8988T (cell line): ENCODE measurements at places on chromosomes 4 and X.

DNA sequence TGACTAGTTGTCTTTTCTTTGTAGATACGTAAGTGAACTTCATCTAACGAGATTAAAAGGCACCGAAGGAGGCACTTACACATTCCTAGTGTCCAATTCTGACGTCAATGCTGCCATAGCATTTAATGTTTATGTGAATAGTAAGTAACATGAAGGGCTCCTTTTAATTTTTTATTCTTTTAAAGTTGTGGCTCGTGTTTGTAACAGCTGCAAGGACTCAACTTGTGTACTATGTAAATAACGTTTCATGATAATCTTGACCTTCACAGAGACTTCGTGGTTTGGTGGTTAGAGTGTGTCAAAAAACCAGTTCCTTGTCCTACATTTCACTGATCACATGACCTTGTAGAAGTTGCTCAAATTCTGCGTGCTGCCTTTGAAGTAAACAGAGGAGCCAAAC is 51.6 kb downstream of the KIT start:
- no peak for DNase-seq

DNA sequence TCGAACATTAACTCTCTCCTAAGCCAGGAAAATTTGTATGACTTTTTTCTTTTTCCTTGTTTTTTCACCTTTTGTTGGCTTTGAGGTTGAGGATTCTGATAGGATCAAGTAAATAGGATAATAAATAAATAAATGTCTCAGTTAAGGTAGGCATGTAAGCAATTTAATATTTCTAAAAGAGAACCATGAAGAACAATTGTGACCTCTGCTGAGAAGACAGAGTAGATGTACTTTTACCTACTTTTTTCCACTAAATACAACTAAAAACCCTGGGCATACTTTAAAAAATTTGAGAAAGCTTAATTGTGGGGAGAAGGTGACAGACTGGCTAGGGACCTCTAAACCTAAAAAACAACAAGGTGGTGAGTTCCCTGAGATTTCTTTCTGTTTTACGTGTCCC is 31.6 kb upstream of the CLNK start:
- DNase-seq = no peak

DNA sequence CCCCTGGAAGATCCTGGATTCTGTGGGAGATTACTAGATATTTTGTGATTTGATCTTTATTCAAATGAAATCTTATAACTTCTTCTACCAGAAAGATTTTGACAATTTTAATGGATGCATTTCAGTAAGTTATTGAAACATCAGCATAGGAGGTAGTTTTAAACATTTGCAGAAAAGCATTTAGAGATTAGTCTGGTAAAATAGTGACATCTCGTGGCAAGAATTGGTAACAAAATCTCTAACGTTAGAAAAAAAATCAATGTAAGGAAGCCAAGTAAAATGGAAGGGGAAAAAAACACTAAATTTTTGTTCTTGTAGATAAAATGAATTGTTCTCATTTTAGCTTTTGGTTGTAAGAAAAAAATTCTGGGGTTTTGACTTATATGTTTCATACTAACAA is 73.3 kb downstream of the TASL start:
- no peak for DNase-seq

GRCh38 chr4:76726176-76726575 is 171.8 kb downstream of the SOWAHB start:
- no peak for DNase-seq

- DNase-seq = no peak
These were observed 115.5 kb downstream of the DCTD start for GRCh38 chr4:182801636-182802035.

GRCh38 chr4:40192114-40193015 is 4.5 kb upstream of the RHOH start:
- no peak for DNase-seq

DNA sequence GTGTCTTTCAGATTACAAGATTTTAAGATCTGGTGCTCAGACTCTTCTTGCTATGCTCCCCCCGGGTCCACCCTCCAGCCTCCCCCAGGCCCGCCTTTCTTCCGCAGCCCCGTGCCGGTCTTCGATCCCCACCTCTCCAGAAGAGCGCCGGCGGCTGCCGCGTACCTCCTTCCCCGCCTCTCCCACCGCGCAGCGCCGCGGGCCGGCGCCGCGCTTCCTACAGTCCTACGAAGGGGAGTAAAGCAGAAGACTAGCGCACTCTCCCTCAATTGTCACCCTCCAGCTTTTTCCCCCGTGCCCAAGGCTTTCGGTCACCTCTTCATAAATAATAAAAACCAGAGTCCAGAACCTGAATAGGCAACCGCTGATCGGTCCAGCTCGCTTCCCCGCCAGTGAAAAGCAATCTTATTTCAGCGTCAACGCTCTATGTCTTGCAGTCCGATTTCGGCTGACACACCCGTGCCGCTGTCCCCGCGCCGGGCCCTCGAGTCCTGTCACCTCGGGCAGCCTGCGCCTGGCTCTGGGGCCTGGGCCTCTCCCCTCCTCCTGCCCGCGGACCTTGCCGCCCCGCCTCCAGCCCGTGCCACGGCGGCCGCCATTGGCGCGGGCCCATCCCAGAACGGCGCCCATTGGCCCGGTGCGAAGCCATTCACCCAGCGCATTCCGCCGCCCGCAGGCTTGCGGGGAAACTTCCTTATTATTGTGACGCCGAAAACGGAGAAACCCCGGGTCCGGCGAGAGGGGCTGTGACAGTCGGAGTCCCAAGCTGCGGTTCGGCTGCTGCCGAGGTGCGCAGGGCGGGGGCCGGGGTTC is at the start of gene HERC3:
Gene HERC3 (plus strand): TSS at position 694 of the 813 bp plus-strand sequence. CDS start 13,344 bp downstream, outside the sequence.
- DNase-seq = peak; percentile 64

GRCh38 chrX:65745427-65745826 is 78.0 kb downstream of the MSN start:
- DNase-seq = no peak

- peak; percentile 25 for DNase-seq
These were observed 664 bp downstream of the PRSS12 start for GRCh38 chr4:118351851-118352827.

- no peak for DNase-seq
These were observed 230.1 kb upstream of the ARSJ start for GRCh38 chr4:114209584-114209983.

DNA sequence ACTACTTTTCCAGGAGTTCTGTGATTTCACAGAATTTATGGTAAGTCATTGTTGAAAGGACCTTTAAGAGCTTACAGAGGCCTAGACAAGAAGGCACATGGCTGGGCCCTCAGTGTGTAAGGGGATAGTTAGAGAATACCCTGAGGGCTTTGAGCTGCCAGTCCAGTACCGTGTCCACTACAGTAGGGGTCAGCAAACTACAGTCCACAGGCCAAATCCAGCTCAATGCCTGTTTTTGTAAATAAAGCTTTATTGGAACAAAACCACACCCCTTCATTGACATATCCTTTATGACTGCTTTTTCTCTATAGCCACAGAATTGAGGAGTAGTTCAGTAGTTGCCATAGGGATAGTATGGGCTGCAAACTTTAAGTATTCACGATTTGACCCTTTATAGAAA is 176.2 kb downstream of the MID1 start:
- DNase-seq = no peak

DNA sequence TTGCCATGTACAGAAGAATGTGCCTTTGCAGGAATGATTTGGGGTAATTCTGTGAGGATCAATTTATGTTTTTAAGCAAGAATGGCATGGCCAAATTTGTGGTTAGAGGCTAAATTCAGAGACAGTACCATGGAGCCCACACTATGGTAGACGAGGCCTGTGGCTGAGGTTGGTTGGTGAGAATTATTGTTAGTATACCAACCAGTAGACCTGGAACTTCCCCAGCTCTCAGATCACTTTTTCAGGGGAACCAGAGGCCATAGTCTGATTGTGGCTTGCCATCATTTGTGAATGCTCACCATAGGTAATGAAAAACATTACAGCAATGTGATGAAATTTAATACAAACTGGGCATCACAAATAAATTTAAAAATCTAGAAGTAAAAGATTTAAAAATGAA is 56.3 kb downstream of the SHISA3 start:
- no peak for DNase-seq

- DNase-seq = no peak
These were observed 269.9 kb downstream of the OPHN1 start for GRCh38 chrX:68163441-68163840.

GRCh38 chrX:121407627-121408026 is 360.2 kb downstream of the GLUD2 start:
- DNase-seq = no peak

DNA sequence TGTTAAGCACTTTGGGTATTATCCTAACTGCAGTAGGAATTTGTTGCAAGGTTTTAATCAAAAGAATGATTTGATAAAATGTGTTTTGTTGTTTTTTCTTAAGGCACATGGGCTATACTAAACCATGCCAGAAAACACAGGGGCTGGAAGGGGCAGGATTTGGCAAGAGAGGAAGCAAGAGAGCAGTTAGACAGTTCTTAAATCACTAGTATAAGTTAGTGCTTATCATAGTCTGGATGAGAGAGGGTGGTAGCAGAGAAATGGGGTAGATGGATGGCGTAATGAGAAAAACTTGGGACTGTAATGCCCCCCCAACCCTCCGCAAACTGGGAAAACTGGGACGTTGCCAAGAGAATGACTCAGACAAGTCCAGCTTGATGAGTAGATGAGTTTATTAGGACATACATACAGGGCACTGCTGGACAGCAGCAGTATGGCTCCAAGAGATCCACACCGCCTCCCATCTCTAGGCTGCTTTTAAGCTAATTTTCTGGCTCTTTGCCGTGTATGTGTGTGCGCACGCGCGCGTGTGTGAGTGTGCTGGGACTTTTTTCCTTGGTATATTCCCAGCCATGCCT is 151.5 kb downstream of the PDLIM5 start:
- no peak for DNase-seq

DNA sequence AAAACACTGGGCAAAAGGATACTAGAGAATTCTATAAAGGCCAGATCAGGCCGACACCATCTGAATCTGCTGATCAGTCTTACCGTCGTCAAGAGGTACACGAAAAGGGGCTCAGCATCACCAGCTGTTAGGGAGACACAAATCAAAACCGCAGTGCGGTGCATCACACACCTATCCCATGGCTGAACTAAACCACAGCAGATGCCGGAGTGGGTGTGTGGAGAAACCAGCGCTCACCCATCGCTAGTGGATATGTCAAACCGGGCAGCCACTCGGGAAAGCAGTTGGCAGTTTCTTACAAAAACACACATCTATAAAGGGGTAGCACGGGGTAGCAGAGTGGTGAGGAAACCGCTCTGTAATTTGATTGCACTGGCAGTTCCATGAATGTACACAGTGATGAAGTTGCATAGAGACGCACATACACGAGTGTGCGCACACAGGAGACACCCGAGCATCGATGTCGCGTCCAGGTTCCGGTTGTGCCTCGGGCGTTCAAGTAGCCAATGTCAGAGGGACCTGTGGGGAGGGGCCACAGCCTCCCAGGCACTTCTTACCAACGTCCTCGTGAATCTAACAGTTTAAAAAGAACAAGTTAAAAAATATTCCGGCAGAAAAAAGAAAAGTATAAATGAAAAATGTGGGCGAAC is 23.1 kb upstream of the CCNQ start:
- DNase-seq = no peak

DNA sequence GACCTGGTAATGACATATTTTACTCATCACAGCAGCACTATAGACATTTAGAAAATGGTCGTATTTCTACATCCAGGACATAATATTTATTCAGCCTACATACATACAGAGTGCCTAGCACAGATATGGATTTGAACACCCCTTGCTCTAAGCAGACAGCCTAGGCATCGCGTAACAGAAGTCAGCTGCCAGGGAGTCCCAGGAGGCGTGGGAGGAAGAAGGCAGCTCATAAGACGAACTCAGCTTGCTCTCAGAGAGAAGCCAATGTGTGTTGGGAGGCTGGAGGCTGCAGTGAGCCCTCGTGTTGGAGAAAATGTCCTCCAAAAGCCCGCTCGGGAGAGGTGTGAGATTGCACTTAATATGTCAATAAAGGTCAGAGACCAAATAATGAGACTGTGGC is 131.6 kb downstream of the BCOR start:
- DNase-seq = no peak

DNA sequence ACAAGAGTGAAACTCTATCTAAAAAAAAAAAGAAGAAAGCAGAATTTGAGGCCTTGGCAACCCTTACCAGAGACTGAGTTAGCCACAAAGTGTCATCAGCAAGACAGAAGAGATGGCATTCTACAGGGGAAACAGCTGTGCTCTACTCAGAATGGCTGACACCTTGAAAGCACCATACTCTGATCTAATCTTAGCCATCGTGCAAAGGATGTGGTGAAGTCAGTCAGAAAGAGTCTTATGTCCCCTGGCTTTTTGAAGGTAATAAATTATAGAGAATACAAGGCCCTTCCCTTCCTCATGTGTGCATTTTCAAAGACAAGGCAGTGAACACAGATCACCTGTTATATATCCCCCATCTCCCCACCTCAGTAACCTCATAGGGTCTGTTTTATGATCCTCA is 13.2 kb downstream of the CLNK start:
- DNase-seq = no peak

DNA sequence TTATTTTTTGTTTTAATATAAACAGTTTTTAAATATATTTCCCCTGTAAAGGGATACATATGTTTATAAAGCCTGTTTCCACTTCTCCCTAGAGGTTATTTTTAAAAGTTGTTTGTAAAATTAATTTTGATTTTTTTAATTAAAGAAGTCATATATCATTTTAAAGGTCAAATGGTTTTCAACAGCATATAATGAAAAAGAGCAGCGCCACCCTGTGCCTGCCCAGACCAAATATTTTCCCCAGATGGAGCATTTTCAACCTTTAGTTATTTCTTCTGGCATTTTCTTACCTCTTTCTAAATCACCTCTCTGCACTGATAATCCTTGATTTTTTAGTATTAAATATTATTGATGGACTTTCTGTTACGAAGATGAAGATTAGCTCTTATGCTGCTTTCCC is 21.0 kb downstream of the MSX1 start:
- no peak for DNase-seq

- no peak for DNase-seq
These were observed 1088.8 kb downstream of the ADGRL3 start for GRCh38 chr4:62288808-62289541.

- DNase-seq = no peak
These were observed 23.9 kb upstream of the GPR34 start for GRCh38 chrX:41664908-41665307.

GRCh38 chrX:43165343-43165920 is 387.5 kb upstream of the PPP1R2C start:
- no peak for DNase-seq

GRCh38 chr4:123866796-123867195 is 470.2 kb downstream of the SPRY1 start:
- DNase-seq = no peak

DNA sequence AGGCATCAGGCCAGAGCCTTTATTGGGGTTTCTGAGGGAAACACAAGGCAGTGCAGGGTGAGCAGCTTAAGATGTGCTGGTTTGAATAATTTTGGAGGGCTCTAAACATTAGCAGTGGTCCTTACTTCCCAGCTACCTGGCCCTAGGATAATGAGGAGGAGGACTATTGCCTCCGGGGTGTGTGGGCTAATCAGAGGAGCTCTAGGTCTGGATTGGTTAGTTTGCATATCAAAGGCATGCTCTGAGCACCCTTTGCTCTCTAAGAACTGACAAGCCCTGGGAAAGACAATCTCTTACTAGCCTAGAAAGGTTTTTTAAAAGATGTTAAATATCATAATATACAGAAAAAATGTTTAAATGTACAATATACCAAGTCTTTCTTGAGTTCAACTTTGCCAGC is 58.4 kb downstream of the RXFP1 start:
- no peak for DNase-seq

GRCh38 chr4:94131212-94131611 is 76.5 kb upstream of the SMARCAD1 start:
- DNase-seq = no peak

GRCh38 chr4:68434836-68435235 is 12.4 kb upstream of the TMPRSS11E start:
- DNase-seq = no peak
